ENCODE measurements at places on chromosomes 16 and 17. TPM values are rescaled to one million over a fixed set of nuclear protein-coding genes. Genes with fewer than 3 reads are reported as not detected.

GRCh38 chr16:3431779-3432219 lies 11.5 kb downstream of the ZNF597 start:
- DNase-seq: peak; percentile 57

- no peak for DNase-seq
These were observed 5.5 kb upstream of the GSG1L start for GRCh38 chr16:28068976-28069375.

- no peak for DNase-seq
These were observed 67.5 kb upstream of the GCSH start for GRCh38 chr16:81163671-81164070.

GRCh38 chr16:68005786-68006286 lies 6.6 kb upstream of the DPEP2 start:
- peak; percentile 78 for DNase-seq

DNA sequence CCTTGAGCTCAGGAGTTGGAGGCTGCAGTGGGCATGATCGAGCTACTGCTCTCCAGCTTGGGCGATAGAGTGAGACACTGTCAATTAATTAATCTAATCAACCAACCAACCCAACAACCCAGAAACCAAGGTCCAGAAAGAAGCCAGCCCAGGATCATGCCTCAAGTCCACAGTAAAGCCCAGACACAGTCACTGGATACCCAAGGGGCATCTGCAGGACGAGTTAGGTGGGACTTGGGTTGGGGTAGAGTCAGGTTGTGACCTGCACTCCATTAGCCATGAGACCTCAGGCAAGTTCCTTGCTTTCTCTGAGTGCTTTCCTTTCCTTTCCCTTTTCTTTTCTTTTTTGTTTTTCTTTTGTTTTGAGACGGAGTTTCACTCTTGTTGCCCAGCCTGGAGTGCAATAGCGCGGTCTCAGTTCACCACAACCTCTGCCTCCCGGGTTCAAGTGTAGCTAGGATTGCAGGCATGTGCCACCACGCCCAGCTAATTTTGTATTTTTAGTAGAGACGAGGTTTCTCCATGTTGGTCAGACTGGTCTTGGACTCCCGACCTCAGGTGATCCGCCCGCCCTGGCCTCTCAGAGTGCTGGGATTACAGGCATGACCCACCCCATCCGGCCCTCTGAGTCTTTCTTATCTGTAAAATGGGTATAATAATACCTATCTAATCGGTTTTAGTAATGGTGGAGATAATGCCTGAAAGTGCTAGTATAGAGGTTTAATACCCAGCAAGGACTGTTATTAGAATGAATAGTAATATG lies 3.5 kb upstream of the HSD17B1 start:
- no peak for DNase-seq

DNA sequence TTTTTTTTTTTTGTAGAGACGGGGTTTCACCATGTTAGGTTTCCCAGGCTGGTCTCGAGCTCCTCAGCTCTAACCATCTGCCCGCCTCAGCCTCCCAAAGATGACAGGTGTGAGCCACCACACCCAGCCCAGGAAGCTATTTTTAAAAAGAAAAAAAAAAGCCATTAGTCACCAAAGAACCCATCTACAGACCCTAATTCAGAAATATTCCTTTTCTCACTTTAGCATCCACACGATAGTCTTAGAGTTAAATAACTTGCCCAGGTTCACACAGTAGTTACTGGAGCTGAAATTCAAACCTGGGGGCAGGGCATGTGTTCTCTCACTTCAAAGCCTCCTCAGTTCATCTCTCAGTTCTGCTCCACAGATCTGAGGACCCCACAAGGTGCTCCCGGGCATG lies 70.3 kb upstream of the NOL11 start:
- no peak for DNase-seq

DNA sequence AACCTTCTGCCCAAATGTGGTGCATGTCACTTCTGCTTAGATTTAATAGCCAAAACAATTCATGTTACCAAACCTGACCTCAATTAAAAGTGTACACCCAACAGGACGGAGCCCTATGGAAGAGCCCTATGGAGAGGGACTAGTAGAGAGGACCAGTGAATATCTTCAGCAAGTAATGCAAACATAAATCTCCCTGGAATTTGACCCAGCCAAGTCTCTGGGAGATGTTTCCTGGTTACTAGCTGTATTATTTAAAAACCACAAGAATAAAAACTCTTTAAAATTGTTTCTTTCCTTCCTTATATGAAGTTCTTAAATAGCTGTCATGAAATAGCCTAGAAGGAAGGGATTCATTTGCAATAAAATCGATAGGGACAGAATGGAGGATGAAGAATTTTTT lies 255.8 kb downstream of the CDH11 start:
- no peak for DNase-seq

- DNase-seq: no peak
These were observed 15.0 kb upstream of the PRSS27 start for GRCh38 chr16:2734844-2735515.

GRCh38 chr17:28065706-28066105 lies 23.2 kb downstream of the NLK start:
- DNase-seq: no peak

DNA sequence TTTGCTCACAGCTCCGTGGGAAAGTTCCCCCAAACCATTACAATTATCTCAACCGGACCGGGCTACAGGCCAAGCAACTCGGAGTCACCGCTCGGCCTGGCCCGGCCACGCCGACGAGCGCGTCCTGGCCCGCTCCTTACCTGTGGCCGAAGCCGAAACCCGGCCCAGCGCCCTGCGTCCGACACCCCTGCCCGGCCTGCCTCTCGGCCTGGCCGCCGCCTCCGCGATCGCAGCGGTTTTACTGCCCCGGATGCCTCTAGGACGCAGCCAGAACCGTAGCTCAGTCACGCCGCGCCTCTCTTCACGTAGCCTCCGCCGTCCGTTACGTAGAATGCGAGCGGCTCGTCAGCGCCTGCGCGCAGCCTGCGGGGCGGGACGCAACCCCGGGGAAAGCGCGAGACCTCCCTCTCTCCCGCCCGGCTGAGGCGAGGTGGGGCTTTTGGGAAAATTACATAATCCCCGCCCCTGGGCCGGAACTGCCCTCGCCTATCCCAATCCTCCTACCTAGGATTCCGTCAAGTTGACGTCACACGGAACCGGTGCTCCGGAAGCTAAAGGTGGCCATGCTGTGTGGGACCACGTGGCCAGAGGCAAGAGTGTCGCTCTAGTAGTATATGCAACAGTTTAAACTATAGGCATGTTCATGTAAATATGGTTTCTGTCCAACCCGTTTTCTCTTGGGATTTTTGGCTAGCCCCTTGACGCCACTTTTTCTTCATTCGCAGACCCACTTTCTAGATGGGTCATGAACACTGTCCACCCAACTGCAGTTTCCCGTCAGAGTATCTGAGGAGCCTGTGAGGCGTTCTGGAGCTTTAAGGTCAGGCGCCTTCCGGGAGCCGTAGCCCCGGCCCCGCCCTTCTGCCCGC lies at the start of gene CCDC47:
CCDC47 (minus strand) TSS at position 326 of the 869 bp plus-strand sequence. CDS start 7,422 bp downstream, outside the sequence.
- DNase-seq: peak; percentile 99

GRCh38 chr17:33516645-33517044 lies 223.6 kb upstream of the ASIC2 start:
- no peak for DNase-seq

DNA sequence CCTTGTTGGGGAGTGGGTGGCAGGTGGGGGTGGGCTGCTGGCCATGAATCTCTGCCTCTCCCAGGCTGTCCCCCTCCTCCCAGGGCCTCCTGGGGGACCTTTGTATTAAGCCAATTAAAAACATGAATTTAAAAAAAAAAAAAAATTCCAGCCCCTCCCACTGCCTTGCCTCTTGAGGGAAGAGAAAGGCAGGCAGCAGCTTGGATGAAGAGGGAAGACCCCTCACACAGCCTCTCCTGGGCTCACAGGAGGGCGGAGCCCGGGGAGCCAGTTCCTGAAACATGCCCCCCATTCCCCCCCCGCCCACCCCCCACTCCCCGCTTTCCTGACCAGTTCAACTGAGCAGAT lies 1.8 kb upstream of the TCAP start:
- DNase-seq: no peak

DNA sequence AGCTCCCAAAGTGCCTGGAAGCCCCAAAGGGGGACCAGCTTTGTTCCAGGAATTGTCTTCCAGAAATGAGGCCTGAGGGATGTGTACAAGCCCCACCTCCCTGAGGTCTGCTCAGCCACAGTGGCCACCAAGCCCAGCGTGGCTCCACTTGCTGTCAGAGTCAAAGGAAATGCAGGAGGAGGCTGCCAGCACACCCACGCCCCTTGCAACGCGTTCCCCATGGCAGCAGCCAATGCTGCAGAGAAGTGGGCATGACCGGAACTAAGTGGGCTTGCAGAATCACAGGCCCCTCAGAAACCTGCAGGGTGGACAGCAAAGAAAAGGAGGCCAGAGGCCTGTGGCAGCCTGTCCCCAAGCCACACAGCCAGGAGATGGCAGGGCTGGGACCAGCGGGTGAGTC lies 320.8 kb downstream of the FOXL1 start:
- no peak for DNase-seq

GRCh38 chr16:11356573-11357331 lies 11.5 kb downstream of the RMI2 start:
- DNase-seq: peak; percentile 41

- no peak for DNase-seq
These were observed 68.5 kb upstream of the CDH5 start for GRCh38 chr16:66298006-66298405.

DNA sequence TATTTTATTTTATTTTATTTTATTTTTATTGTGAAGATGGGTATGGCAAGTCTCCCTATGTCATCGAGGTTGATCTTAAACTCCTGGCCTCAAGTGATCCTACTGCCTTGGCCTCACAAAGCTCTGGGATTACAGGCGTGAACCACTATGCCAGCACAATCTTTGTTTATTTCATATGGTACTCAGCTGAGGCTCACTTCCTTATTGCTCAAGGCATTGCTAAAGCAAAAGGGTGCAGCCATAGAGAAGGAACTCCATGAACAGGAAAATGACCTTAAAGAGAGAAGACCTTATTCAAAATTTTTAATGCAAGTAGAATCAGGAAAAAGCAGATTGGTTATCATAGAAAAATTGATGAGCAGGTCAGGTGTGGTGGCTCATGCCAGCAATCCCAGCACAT lies 110.6 kb upstream of the RBBP6 start:
- no peak for DNase-seq

- DNase-seq: no peak
These were observed 7.8 kb downstream of the FBXL19 start for GRCh38 chr16:30931068-30931650.

GRCh38 chr17:61399131-61400065 lies at the start of gene TBX2:
Gene TBX2, plus strand, starts transcription at chr17:61399843. Its CDS starts 334 bp downstream, at chr17:61400177.
- no peak for DNase-seq

The ALDH3A1 gene
- not detected for total RNA-seq

The PLEKHH3 gene
- 0.14 TPM for total RNA-seq

The CES1 gene
- 1.7 TPM for total RNA-seq

The RPRML gene
- not detected for total RNA-seq

The DYNLRB2 gene
- total RNA-seq: not detected

The C16orf46 gene
- not detected for total RNA-seq
